ENCODE measurements at places on chromosomes 1 and 21.
A peak's percentile ranks its signal among the peaks of the same experiment; 100 is the strongest.

- no peak for DNase-seq
Observed at GRCh38 chr1:163656095-163656759, 334.5 kb downstream of the NUF2 start.

DNA sequence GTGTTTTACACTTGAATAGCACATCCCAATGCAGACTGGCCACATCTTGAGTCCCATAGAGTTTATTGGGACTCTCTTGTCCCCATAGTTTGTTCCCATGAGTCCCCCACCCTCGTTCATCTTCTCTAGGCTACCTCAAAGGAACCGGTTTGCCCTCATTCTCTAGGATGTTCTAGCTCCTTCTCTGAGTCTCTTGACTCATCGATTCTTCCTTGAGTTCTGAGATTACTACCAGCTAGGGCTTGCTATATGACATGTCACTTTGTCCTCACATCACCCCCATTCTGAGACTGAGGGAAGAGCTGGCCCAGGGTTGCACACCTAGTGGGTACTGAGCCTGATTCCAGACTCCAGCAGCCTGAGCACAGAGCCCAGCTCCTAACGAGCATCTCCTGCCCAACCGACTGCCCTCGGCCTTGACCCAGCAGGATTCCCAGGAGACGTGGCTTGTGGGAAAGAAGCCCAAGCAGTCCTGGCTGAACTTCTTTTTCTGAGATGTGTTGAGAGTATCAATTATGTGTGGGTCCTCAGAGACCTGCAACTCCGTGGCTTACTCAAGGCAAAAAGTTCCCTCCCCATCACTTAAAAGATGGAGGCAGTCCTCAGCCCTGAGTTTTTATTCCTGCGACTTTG lies 42.0 kb downstream of the TMEM51 start:
- no peak for DNase-seq

- DNase-seq: peak; percentile 67
Observed at GRCh38 chr1:8889925-8890785, 11.7 kb upstream of the ENO1 start.

- no peak for DNase-seq
Observed at GRCh38 chr1:9590201-9590600, 1.5 kb downstream of the TMEM201 start.

All from NCI-H1048 (cell line).